ENCODE measurements at places on chromosomes 12 and 14.
A peak's percentile ranks its signal among the peaks of the same experiment; 100 is the strongest.

- no peak for DNase-seq
Observed at GRCh38 chr14:67653651-67654280, 20.7 kb downstream of the VTI1B start.

DNA sequence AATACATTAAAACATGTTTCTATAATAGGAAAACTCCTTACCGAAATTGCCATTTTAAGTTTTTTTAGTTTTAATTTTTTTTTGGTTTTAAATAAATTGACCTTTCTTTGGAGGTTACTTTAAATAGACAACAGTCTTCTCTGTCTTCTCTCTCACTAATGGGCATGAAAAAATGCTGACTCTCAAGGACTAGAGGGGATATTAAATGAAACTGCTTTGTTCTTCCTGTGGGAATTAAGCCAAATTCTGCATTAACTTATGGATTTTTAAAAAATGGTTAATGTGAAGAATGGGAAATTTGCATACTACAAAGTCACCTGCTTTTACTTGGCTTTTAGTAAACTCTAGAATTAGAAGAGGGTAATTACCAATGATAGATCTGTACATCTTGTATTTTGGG, 378.9 kb downstream of the TMTC2 start:
- no peak for DNase-seq

DNA sequence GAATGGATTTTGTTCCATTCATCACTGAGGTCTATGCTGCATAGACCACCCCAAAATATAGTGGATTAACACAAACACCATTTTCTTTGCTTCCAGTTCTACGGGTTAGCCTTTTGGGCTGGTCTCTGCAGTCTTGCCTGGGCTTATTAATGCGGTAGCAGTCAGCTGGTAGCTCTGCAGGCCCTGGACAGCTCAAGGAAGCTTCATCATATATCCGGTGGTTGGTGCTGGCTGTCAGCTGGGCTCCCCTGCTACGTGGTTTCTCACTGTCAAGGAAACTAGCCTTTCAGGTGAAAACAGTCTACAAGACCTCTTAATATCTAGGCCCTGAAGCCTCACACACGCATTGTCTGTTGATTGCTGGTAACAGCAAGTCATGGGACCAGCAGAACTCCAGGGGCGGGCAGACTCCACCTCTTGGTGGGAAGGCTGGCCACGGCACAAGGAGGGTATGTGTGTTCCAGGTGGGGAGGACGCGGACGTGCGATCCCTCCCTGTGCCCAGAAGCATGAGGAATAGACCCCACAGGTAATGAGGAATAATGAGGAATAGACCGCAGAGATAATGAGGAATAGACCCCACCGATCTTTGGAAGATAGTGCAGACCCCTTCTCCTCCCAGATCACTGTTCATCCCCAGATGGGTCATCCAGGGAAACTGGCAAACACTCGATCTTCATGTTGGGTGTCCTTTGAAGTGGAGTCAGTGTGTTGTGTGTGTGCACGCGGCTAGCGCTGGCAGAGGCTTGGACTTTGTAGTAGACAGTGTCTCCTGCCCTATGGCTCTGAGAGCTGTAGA, 13.3 kb downstream of the TSPAN9 start:
- no peak for DNase-seq

GRCh38 chr12:6953442-6954315, 2.5 kb downstream of the PTPN6 start:
- DNase-seq, result peak; percentile 44

DNA sequence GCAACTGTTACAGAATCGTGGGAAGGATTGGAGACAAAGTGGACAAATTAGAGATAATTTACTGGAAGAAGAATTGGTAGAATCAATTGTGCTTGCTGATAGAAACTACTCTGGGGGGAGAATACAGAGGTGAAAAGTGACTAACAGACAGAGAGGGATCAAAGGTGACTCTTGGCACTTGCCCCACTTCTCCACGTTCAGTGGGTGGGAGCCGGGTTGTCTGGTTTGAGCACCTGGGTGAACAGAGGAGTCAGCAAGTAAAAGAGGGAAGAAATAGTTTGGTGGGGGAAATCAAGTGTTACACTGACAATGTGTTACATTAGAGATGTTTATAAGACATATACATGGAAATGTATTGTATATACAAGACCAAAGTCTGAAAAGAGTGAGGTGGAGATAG, 69.1 kb downstream of the PPP2R5E start:
- DNase-seq, result no peak

DNA sequence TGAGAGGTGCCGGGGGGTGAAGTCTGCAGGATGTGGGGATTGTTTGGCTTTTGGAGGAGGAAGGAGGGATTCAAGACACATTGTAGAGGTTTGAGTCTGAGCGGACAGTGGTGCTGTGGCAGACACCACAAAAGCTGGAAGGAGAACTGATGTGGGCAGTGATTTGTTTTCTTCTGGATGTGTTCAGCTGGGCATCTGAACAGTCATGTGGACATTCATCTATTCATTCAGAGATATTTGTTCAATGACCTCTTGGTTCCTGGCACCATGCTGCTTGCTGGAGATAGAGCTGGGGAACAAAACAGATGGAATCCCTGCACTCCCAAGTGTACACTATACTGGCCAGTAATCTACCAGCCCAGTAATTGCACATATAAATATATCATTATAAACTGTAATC, 64.0 kb downstream of the PTPN11 start:
- no peak for DNase-seq

- DNase-seq, result no peak
Observed at GRCh38 chr12:6274231-6275221, 36.0 kb upstream of the PLEKHG6 start.

- DNase-seq, result no peak
Observed at GRCh38 chr12:98945864-98946263, 300.8 kb downstream of the APAF1 start.

DNA sequence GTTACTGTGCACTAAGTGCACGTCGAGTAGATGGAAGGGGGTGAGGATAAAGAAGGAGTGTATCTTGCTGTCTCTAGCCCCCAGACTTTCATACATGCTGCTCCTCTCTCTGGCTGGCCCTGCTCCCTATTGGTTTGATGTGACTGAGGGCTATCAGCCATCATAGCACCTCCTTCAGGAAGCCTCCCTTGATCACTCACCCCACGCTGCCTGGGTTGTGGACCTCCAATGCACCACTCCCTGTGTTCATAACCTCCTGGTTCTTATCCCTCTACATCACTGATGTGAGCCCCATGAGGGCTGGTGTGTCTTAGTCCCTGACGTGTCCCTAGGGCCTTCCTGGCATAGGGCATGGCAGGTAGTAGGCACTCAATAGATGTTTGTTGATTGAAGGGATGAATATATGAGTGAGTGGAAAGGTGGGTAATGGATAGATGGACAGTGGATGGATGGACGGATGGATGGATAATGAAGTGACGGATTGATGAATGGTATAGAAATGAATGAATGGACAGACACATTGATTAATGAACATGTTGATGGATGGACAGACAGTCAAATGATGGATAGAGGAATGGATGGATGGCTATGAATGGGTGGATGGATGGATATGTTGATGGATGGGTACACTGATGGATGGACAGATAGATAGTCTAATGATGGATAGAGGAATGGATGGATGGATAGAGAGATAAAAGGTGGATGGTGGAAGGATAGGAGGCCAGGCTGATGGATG, 15.0 kb downstream of the SDSL start:
- no peak for DNase-seq

DNA sequence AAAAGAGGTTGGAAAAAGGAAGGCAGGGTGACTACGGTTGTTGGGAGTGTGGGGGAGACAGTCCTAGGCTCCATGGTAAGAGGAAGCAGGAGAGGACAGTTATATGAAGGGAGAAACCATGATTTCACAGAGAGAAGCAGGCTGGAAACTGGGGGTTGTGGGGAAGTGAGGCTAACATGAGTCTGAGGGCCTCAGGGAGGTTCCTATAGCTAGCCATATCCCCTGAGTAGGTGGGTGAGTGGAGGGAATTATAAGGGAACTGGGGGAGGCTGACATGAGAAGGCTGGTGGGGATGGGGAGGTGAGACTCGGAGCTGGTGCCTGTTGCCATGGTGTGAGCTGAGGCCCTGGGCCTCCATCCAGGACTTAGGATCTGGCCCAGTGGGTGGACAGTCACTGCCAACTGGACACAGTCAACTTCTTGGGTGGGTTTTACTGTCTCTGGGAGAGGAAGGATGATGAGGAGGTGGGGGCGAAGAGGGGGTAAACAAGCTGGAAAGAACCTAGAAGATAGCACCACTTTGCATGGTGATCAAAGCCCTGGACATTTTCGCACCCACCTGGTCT, 1.4 kb downstream of the RNASE13 start:
- DNase-seq, result no peak

DNA sequence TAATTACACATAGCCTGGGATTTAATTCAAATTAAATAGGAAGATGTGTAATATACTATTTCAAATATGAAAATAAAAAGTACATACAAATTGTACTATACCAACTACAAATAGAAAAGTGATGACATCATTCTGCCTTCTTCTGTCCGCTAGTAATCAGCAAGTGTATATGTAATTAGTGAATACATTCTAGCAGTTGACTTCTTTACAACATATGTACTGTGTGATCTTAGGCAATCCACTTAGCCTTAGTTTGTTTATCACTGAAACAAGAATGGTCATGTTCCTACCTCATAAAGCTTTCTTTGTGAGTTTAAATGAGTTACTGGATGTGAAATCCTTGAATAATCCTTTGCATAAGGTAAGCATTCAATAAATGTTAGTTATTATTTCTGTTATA, 7.8 kb upstream of the LUM start:
- DNase-seq, result no peak

GRCh38 chr14:104732355-104732804, 8.4 kb downstream of the ADSS1 start:
- no peak for DNase-seq

- DNase-seq, result no peak
Observed at GRCh38 chr12:57739387-57739786, 845 bp upstream of the AGAP2 start.

GRCh38 chr14:53807542-53807941, 149.1 kb downstream of the BMP4 start:
- no peak for DNase-seq

DNA sequence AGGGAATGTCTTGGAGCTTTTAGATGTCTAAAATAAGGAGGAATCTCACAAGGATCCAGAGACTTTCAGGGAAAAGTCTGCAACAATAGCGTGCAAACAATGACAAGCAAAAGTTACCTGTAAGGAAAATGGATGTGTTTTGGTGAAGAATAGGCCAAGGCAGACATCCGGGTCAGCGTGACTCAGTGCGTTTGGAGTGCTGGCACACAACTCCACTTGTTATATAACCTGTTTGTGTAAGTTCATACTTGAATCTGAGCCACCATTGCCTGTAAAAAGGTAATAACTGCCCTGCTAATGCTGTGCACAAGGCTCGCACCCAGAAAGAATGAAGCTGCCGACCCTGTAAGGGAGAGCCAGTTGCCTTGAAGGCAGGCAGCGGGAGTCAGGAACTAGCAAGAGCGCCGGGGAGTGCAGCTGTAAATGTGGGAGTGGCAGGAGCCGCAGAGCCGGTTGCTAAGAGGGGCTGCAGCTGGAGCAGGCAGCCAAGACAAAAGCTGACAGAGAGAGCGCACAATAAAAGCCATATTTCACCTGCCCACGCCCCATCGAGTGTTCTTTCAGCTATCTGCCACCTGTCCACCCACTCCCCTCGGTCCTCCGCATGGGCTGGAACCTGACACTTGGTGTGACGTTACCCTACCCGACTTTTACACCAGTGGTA, 638.5 kb upstream of the MIS18BP1 start:
- no peak for DNase-seq

DNA sequence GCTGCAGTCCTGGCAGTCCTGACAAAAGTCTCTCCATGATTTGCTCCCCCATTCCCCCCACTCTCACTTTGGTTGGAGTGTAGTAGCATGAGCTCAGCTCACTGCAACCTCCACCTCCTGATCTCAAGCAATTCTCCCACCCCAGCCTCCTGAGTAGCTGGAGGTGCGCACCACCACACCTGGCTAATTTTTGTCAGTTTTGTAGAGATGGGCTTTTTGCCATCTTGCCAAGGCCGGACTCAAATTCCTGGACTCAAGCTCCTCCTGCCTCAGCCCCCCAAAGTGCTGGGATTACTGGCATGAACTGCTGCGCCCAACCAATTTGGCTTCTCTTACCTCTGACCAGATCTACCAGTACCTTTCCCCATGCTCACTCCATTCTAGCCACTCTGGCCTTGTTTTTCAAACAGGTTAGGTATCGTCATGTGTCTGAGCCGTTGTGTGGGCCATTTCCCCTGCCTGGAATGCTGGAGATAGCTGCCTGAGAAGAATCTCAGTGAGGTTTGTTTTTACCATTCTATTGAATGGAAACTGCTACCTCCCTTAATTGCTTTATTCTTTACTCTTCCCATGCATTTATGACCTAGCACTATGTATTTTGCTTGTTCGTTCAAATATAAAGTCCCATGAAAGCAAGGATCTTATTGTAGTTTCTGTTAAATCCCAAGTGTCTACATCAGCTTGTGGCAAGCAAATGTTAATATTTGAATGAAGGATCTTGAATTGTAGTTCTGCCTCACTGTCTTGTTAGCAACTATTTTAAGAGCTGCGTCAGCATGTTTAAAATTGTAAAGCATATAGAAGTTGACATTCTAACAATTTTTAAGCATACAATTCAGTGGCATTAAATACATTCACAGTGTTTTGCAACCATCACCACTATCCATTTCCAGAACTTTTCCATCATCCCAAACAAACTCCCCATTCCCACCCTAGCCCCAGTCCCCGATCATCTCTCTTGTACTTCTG, 39.7 kb downstream of the CPSF6 start:
- DNase-seq, result no peak

- DNase-seq, result no peak
Observed at GRCh38 chr12:106248846-106249371, 1.1 kb upstream of the CKAP4 start.

DNA sequence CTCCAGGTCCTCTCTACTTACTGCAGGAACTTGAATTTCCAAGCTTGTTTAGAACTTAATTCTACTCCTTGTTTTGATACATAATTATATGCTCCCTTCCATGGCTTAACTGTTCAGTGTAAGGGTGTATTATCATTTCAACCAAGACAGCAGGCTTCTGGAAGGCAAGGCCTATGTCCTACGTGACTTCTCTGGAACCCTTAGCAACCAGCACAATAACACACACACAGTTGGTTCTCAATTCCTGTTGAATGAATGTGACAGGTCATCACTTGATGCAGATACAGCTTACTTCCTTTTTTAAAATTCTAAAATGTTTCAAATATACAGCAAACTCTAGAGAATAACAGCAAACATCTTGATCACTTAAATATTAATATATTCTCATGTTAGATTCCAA, 77.7 kb upstream of the COCH start:
- DNase-seq, result no peak

GRCh38 chr14:56087671-56088471, 30.3 kb upstream of the PELI2 start:
- DNase-seq, result no peak
